CD4-positive, alpha-beta memory T cell (primary cell): ENCODE measurements at places on chromosomes 12 and 14. TPM values are rescaled to one million over a fixed set of nuclear protein-coding genes. Genes with fewer than 3 reads are reported as not detected.

The FGF6 gene
- polyA plus RNA-seq: not detected

GRCh38 chr14:101008196-101008595, 104.7 kb upstream of the RTL1 start:
- no peaks in the 10 kb centered on the region for H3K36me3 ChIP-seq
- no peaks in the 10 kb centered on the region for H3K27me3 ChIP-seq
- H3K4me3 ChIP-seq: no peak overlapping the region
- H3K27ac ChIP-seq: no peak overlapping the region

DNA sequence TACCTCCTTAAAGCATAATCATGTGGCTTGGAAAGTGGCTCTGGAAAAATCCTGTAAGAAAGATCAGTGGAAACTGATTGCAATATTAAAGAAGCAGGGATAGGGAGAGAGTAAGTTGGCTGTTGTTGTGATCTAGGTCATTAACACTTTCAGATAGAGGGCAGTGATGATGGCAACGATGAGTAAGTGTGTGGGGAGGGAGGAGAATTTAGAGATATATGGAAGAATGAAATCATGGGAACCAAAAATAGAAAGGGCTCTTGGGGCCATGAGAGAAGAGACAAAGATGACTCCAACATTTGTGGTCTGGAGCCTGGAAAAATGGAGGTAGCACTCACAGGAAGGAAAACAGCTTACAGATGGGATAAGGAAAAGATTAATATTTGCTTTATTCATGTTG, 23.3 kb downstream of the SNRPF start:
- no peaks in the 10 kb centered on the region for H3K27me3 ChIP-seq
- no peak for DNase-seq
- H3K4me3 ChIP-seq: no peak overlapping the region
- no peak overlapping the region for H3K27ac ChIP-seq

DNA sequence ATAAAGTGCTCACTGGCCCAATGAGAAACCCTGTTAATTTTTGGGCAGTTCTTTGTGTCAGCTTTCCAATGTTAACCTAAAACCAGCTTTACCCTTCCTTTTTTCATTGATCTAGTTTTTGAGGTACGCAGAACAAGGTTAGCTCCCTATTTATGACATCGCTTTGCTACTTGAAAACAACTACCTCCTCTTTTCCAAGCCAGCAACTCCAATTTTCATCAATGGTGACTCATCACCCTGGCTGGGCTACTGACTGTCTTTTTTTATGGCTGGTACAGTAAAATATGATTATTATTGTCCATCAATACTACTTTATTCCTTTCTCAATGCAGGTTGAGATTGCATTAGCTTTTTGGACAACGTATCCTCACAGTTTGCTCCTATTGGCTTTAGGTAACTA, 22.5 kb upstream of the AKAP6 start:
- no peak overlapping the region for H3K4me3 ChIP-seq
- H3K4me1 ChIP-seq: no peaks in the 10 kb centered on the region
- DNase-seq: no peak
- H3K27ac ChIP-seq: no peak overlapping the region

GRCh38 chr14:95559203-95559602, 24.4 kb downstream of the GLRX5 start:
- no peaks in the 10 kb centered on the region for H3K4me1 ChIP-seq
- no peaks in the 10 kb centered on the region for H3K27me3 ChIP-seq
- no peak overlapping the region for H3K4me3 ChIP-seq
- no peak overlapping the region for H3K27ac ChIP-seq
- H3K36me3 ChIP-seq: no peaks in the 10 kb centered on the region

- no peak overlapping the region for H3K4me3 ChIP-seq
- H3K27ac ChIP-seq: no peak overlapping the region
- no peaks in the 10 kb centered on the region for H3K27me3 ChIP-seq
These were observed 14.8 kb upstream of the GABARAPL1 start for GRCh38 chr12:10197879-10198278.

The STRN3 gene
- 6.2 TPM for polyA plus RNA-seq

The MYH7 gene
- not detected for polyA plus RNA-seq

DNA sequence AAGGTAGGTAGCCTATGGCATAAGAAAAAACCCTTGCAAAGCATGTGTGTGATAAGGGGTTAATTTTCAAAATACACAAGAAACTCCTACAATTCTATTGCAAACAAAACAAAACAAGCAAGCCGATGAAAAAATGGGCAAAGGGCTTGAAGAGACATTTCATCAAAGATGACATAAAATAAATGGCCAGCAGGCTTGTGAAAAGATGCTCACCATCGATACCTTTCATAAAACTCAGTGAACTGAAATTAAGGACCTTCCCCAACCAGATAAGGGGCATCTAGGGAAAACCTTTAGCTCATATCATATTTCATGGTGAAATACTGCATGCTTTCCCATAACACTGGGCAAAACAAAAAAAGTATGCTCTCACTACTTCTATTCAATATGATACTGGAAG, 131.2 kb downstream of the PPM1H start:
- H3K27ac ChIP-seq: no peak overlapping the region
- DNase-seq: no peak
- H3K4me3 ChIP-seq: no peak overlapping the region
- H3K27me3 ChIP-seq: no peaks in the 10 kb centered on the region

- H3K4me1 ChIP-seq: no peaks in the 10 kb centered on the region
- DNase-seq: no peak
- H3K27ac ChIP-seq: no peak overlapping the region
- H3K36me3 ChIP-seq: no peaks in the 10 kb centered on the region
These were observed 524.5 kb downstream of the GALC start for GRCh38 chr14:87468531-87468930.

The SSTR1 gene
- not detected for polyA plus RNA-seq

GRCh38 chr14:38198425-38198824, 9.3 kb upstream of the SSTR1 start:
- no peak overlapping the region for H3K27ac ChIP-seq
- H3K4me1 ChIP-seq: peaks cover 4% of the 10 kb centered on the region
- no peaks in the 10 kb centered on the region for H3K36me3 ChIP-seq
- no peaks in the 10 kb centered on the region for H3K27me3 ChIP-seq

DNA sequence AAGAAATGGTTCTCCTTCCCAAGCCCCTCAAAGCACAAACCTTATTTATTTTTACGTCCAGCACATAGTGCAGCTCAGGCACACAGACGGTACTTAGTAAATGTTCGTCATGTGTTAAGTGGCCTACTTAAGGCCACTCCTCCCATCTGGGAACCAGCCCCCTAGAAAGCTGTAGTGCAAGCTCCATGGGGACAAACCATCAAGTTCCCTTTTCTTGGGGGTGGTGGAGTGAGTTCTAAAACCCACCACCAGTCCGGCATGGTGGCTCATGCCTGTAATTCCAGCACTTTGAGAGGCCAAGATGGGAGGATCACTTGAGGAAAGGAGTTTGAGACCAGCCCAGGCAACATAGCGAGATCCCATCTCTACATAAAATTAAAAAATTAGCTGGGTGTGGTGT, 49.4 kb downstream of the PITPNM2 start:
- H3K27me3 ChIP-seq: no peaks in the 10 kb centered on the region
- no peaks in the 10 kb centered on the region for H3K36me3 ChIP-seq
- H3K27ac ChIP-seq: no peak overlapping the region
- no peak overlapping the region for H3K4me3 ChIP-seq
